ENCODE measurements at places on chromosomes 7 and 10.

DNA sequence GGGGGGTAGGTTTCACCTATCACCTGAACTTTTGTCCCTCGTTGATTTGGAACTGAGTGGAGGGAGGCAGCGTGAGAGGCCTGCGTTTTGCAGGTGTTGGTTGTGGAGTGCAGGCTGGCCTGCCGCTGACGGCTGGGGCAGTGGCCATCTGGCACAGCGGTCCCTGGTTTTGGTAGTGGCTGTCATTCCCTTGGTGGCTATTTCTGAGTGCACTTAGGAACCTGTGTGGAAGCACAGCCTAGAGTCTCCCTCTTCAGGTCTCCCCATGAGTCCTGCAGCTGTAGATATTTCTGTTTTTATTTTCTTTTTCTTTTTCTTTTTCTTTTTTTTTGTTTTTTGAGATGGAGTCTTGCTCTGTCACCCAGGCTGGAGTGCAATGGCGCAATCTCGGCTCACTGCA lies 129.2 kb downstream of the CUL2 start:
- no peak for DNase-seq

- DNase-seq: no peak
Measured at GRCh38 chr10:126921974-126922525, 16.8 kb downstream of the DOCK1 start.

DNA sequence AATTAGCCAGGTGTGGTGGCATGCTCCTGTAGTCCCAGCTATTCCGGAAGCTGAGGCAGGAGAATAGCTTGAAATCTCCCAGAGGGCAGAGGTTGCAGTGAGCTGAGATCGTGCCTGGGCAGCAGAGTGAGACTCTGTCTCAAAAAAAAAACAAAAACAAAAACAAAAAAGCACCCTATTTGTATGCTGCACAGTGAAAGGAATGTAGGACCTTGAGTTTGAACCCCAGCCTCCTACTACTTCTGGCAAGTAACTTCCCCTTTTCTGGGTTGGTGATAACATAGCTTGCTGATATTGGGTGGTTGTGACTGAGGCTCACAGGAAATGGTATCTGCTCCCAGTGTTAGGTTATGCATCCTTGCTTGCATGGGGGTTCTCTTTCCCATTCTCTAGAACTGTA lies 205.3 kb downstream of the BUB3 start:
- DNase-seq: no peak

- DNase-seq: no peak
Measured at GRCh38 chr7:93382362-93382761, 150.2 kb downstream of the VPS50 start.

GRCh38 chr7:77752016-77752415 lies 46.2 kb downstream of the TMEM60 start:
- DNase-seq: no peak

DNA sequence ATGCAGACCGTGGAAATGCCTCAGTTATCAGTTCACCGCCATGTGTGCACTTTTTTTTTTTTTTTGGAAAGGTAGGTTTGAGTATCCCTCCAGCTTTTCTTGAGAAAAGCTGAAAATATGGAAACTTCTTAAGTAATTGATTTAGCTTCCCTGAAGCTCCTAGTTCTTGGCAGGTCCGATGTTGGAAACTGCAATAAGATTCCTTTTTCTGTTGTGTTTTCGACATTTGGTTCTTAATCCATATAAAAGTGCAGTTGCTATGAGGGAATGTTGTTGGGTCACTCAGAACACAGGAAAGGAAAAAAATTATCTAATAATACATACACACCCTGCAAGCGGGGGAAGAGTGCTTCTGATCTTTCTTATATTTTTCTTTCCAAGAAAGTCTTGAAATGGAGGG lies 665.2 kb downstream of the INHBA start:
- DNase-seq: no peak

DNA sequence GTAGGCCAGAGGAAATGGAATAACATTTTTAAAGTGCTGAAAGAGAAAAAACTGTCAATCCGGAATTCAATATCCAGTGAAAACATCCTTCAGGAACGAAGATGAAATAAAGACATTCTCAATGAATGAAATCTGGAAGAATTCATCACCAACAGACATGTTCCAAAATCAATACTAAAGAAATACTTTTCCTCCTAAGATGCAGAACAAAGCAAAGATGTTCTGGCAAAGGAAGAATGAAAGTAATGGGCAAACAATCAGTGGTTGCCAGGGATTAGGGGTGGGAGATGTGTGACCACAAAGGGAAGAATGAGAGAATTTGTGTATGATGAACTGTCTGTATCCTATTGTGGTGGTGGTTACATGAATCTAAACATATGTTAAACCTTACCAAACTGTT lies 52.8 kb upstream of the EEPD1 start:
- no peak for DNase-seq

GRCh38 chr7:2359610-2360009 lies 5.0 kb downstream of the EIF3B start:
- no peak for DNase-seq

GRCh38 chr10:31131251-31131650 lies 99.6 kb upstream of the ZNF438 start:
- no peak for DNase-seq

- no peak for DNase-seq
Measured at GRCh38 chr10:79149662-79150443, 81.1 kb downstream of the ZMIZ1 start.

DNA sequence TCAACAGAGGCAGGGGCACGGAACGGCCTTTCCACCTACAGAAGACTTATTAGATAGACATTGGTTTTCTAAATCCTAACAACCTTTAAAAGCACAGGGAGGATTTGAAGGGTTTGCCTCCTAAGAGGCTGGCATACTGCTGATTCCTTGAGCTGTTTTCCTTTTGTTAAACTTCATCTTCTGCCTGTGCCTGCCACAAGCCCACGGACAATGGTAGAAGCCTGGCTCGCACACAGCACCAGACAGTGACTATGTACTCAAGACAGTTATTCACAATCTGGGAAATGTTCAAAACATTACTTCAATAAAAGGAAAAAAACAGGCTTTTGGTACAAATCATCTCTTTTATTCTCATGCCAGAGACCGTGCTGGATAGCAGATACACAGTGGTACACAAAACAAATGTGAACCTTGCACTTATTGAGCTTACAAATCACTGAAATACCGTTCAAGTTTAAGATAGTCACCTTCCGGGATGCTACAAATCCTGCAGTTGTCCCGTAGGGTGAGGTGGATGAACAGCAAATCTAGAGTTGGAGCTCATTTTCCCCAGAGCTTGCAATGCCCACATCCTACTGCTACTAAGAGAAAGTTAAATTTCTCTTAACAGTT lies 63.9 kb downstream of the VPS41 start:
- no peak for DNase-seq

DNA sequence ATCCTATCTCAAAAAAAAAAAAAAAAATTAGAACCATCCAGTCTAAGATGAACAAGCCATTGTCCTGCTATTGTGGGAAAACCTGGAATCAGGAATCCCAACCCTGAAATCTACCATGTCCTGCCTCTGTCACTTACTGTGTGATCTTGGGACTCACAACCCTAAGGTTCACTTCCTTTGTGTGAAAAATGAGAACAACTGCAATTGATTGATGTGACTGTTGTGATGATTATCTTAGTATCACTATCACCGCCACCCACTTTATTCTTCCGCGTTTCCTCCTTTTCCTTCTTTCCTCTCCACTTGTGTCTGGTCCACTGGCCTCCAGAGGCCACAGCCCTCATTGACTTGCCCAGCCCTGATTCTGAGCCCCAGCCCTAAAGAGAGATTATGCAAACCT lies 12.6 kb upstream of the PRTFDC1 start:
- no peak for DNase-seq

GRCh38 chr7:99211241-99211602 lies 3.3 kb upstream of the KPNA7 start:
- no peak for DNase-seq

DNA sequence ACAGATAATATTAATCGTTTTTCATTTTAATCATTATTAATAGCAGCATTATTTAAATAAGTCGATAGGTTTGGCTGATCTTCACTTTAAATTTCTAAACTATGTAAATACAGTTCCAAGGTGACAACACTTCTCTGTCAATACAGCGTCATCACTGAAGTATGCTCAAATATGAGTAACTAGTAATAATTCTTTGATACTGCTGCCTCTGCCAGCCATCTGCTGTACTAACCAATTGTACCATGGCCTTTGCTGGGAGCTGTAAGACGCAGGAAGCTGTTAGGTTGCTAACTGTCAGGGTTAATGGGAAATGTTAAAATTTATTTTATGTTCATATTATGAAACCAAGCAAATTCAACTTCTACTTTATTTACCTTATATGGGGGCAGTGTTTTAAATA lies 1650.5 kb upstream of the LRRTM3 start:
- no peak for DNase-seq

GRCh38 chr7:376306-377079 lies 86.5 kb downstream of the FOXL3 start:
- no peak for DNase-seq

DNA sequence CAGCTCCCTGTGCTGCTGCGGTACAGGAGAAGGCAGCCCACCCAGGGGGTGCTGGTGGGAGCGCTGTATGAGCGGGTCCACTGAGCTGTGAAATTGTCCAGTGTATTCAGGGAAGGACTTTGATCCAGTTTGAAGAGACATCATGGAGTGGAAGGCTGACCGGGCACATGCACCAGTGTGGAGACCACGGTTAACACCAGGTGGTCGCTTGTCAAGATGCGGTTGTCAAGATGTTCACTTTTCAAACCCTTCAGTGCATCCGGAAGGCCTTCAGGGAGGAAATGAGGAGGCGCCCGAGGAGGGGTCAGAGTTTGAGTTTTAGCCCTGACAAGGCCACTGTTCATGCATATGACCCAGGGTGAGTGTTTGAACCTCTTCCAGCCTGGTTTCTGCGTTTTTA lies 6.1 kb downstream of the DOCK1 start:
- no peak for DNase-seq

- DNase-seq: no peak
Measured at GRCh38 chr10:123800821-123801220, 90.8 kb downstream of the CPXM2 start.

DNA sequence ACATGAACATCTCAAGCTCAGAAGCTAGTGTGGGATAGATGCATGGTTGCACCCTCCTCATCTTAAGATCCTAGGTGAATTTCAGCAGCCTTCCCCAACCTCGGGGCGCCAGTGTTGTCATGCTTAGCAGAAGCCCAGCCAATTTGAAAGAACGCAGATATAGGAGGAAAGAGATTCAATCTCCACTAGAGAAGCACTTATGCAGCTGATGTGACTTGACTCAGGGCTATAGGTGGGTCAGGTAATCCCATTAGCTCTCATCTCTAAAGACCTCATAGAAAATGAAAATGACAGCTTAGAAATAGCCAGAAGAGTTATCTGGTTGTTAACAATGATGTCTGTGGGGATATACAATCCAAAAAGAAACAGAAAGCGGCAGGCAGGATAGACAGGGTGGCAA lies 310.5 kb downstream of the GPAM start:
- DNase-seq: no peak

DNA sequence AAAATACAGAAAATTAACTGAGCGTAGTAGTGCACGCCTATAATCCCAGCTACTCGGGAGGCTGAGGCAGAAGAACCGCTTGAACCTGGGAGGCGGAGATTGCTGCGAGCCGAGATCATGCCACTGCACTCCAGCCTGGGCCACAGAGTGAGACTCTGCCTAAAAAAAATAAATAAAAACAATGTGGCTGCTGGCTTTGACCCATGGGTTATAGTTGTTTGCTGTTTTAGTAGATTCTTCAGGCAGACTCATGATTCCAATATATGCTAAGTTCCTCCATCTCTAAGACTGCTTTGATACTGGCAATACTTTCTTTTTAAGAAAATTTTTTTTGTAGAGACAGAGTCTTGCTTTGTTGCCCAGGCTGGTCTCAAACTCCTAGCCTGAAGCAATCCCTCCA lies 8.4 kb downstream of the OLAH start:
- no peak for DNase-seq

DNA sequence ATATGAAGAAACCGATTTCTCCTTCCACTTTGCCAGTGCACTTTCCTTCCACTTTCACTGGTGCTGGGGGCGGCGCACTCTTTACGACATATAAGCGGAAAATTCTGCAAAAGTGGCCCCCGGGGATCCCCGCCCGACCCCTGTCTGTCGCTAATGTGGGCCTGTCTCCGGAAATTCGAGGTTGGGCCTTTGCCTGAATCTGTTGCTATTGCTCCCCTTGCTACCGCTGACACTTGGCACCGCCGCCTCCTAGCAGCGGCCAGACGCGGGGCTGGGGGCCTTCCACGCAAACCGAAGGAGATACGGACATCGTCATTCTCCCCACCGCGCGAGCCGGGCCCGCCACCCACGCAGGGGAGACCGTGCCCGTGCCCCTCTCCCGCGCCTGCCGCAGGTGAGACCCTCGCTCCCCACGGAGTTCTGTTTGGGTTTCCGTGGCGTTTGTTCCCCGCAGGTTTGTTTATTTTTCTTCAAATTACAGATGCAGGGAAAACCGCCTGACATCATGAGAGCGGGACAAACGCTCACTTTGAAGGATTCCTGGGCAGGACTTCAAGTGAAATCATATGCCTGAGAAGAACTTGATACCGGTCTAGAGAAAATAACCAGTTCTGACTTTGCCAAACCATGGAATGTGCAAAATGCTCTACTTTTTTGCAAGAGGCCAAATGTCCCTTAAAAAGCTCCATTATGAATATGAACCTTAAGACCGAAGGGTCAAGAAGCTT lies 5.0 kb downstream of the TWIST1 start:
- no peak for DNase-seq

DNA sequence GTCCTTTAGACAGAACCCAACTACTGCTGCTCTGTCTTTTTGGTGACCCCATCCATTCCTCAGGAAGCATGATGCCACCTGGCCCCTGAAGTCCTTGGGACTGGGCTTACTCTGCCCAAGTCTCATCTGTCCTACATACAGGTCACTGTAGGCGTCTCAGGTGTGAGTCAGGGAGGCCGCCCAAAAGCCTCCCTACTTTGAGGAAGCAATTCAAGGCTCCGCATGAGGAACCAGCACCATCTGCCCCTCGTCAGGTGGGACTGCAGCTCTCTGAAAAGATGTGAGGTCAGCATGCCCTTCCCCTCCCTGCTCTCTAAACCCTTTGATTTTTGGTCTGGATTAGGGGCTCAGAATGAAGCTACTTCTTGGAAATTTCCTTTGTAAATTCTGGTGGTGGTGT lies 354.8 kb downstream of the CXCL12 start:
- no peak for DNase-seq

DNA sequence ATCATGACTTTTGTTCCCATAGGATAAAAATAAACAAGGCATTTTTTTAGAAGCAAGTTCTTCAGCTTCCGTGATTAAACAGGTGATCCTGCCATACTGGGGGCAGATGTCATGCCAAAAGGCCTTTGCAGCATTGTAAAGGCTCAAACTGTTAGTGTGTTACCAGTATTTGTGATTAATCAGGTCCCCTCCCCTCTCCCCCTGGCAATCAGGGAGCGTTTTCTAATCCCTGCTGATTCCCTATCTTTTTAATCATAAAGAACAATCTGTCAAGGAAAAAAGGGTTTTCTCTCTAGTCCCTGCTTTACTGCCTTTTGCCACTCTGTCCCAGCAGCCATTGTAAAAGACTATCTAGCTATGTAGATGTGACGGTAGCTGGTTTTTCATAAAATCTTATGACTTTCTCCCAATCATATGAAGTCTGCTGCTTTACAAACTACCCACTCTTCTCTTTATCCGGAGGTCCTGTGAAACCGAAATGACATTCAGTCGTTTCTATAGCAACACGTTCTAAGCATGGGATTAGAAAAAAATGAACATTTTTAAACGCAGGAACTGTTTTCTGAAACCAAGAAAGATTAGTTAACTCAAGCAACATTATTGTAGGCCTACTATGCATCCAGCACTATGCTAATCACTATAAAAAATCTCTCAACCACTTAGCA lies 210.9 kb downstream of the RNLS start:
- DNase-seq: no peak
